ENCODE measurements at places on chromosomes 6 and 20.

DNA sequence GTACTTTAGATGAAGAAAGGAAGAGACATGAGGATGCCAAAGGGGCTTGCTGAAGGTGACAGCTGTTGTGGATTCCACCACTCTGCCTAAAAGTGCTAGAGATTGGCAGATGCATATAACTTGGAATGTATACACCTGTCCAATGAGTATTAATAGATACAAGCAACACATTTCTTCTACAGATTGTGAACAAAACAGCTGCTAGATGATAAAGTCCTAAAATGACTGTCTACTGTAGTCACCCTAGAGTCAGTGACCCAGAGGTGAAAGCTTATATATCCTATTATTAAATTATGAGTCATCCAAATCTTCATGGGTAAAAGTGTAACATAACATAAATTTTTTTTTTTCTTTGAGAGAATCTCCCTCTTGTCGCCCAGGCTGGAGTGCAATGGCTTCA, 5.2 kb downstream of the RNF217 start:
- DNase-seq, result no peak

DNA sequence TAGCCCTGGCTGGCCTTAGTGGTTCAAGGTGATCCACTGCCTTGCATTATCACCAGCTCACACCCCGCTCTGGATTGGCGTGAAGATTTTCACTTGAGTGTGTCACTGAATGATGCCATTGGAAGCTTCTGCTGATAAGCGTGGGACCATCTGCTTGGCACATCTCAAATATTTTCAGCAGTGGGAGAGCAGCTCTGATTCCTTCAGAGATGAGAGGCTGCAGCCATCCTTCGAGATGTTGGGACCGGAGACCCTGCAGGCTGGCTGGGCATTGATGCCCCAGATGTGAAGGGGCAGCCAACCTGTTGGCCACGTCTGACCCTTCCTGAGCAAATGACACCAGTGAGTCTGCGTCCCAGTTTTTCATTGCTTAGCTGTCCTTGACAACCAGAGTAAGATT, at the start of gene MAS1:
Gene MAS1, plus strand, starts transcription at position 197 of the 400 bp plus-strand sequence. CDS start 15,968 bp downstream, outside the sequence.
- no peak for DNase-seq

GRCh38 chr20:17761604-17762003, 61.8 kb downstream of the BANF2 start:
- DNase-seq, result no peak

- peak; percentile 55 for DNase-seq
Measured at GRCh38 chr6:28353981-28354676, 4.4 kb downstream of the ZKSCAN3 start.

DNA sequence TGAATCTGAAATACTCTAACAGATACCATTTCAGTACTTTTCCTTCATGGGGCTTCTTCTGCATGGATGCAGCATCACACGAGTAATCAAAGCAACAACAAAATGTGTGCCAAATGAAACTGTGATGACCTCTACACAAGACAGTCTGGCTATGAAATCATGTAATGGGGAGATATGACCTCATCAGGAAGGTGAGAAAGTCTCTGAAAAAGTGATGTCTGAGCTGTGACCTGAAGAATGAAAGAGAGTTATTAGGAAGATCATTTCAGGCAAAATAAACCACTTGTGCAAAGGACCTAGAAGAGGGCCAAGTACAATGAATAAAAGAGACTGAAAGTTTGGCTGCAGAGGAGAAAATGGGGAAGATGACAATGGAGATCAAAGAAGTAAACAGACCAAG, 182.8 kb downstream of the PTPRK start:
- DNase-seq, result no peak

- no peak for DNase-seq
Measured at GRCh38 chr6:34328969-34329368, 63.5 kb downstream of the NUDT3 start.

GRCh38 chr6:144606083-144606482, 320.9 kb downstream of the UTRN start:
- DNase-seq, result no peak

GRCh38 chr6:76835695-76836094, 627.6 kb downstream of the HTR1B start:
- no peak for DNase-seq

DNA sequence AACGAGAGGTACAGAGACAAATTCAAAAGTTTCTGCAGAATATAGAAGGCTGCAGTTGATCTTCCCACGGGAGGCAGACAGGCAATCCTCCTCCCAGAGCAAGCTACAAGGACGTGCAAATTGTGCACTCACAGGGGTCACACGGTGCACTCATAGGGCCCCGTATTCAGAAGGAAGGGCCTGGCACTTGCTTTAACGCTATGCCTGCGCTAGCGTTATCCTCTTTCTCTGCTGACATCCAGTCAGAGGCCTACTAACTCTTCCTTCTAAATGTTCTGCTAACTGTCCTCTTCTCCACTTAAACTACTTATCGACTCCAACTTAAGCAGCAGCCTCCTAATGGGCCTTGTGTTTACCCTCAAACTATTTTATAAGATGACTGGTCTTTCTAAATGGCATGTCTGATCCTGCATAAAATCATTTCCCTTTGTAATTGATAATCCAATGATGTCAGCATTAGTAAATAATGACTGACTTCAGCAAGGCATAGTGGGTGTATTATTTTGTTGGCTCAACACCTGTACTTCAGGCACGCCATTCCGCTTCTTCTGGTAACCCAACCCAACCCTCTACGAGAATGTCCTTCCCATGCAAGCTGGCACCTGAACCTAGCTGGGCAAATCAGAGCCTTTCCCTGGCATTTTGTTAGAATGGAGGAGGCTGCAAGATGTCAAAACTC, 2.2 kb downstream of the IFNGR1 start:
- DNase-seq, result peak; percentile 88

DNA sequence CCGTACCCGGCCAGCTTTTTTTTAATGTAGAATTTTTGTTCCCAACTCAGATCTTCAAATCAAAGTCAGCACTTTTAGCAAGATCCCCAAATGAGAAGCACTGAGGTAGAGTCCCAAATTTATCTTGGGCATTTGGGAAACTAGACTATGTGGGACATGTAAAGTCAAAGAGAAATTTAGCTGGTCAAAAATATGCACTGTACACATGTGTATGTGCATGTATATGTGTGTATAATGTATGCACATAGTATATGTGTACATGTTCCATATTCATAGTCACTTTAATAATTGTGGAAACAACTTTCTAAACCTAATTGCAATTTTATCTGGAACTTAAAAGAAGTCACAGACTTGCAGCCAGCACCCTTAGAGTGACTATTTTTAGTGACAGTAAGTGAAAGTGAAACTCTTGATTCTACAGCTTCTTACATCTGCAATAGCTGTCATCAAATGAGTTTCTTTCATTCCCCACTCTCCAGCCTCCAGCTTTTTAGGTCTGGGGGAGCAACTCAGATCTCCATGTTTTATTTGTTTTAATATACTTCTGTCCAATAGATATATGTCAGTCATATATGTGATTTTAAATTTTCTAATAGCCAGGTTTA, 53.6 kb downstream of the CDC40 start:
- DNase-seq, result no peak

DNA sequence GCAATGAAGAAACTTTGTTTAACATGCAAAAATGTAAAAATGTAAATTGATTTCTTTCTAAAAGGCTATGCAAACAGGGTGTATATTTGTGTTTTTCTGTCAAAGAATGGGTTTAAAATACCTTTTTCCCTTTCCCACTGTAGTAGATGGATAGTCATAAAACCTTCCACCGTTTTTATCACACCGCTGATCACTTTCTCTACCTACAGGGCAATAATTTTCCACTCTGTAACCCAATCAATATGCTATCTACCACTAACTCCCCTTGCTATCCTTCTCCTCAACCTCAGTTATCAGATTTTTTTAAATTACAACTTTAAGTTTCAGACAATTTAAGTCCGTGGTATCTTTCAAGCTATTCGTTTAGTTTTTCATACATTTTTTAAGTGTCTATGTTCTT, 91.4 kb upstream of the ARID1B start:
- DNase-seq, result no peak

DNA sequence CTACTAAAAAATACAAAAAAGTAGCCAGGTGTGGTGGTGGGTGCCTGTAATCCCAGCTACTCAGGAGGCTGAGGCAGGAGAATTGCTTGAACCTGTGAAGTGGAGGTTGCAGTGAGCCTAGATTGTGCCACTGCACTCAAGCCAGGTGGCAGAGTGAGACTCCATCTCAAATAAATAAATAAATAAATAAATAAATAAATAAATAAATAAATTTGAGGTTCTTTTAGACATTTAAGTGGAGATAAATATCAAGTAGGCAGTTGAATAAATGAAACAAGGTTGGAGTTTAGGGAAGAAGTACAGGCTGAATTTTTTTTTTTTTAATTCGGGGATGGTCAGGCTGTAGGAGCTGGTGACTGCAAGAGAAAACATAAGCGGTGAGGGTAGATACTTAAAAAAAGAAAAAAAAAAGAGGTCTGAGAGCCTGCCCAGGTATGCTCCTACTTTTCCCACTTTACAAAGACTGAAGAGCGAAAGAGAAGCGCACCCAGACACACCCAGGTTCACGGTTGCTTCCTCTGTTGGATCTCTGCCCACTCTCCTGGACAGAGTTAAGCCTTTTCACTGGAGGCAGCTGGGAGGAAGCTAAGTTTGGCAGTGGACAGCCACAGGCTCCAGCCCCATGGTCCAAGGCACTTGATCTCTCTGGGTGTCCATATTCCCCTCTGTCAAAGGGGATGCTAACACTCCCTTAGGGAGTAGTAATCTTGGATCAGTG, 100.9 kb upstream of the PRDM1 start:
- DNase-seq, result no peak

DNA sequence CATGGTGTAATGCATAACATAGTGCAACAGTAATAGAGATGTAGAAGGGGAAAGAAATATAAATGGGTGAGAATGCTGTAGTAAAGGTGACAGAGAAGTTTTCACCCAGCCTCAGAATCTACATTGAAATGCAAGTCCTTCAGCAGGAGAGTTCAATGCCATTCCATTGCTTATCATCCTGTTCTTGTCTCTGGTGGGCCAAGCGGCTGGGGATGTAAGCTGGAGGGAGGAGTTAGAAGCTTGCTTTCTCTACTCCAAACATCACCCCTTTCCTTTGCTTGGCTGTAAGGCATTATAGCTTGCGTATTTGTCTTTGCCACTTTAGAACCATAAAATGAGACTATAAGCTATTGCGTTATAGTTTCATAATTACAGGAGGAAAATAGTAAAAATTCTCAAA, 2.2 kb upstream of the FUT9 start:
- DNase-seq, result no peak

- DNase-seq, result no peak
Measured at GRCh38 chr6:109002051-109002697, 92.5 kb downstream of the SESN1 start.

- DNase-seq, result no peak
Measured at GRCh38 chr20:21432911-21433310, 35.6 kb upstream of the NKX2-4 start.

- no peak for DNase-seq
Measured at GRCh38 chr6:30861257-30862048, 22.9 kb upstream of the DDR1 start.

DNA sequence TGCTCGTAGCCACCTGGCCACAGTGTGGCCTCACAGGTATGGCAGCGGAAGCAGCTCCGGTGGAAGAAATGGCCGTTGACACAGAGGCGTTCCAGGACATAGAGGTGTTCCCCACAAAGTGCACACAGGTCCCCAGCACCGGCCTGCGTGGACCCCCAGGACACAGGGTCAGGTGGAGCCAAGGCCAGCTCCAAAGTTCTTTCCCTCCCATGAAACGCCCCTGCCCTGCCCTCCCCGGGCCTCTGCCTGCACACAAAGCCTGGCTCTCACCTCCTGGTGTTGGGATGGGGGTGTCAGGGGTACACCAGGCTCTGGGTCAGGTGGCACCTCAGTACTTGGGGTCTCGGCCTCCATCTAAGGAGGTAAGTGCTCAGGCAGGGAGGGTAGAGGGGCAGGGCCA, 6.6 kb downstream of the SMPD2 start:
- DNase-seq, result no peak

DNA sequence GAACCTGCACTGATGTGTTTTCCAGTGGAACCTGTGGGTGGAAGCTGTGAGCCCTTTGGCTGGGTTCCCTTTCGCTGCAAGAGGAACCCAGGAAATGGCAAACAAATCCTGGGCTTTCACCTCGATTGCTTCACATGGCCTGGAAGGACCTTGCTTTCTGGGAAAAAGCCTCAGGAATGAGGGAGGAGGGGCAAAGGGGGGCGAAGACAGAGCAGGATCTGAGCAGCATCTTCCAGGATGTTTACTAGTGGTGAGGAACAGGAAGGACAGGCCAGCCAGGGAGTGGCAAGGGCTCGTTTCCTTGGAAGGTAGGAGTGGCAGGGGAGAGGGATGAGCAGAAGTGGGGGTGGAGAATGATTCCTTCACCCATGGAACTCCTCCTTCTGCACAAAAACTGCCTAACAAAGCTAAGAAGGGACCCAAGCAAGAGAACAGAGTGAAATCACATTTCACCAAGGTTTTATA, 5.9 kb downstream of the SLC2A10 start:
- DNase-seq, result no peak

- DNase-seq, result no peak
Measured at GRCh38 chr20:54209216-54209813, 1.4 kb downstream of the PFDN4 start.

DNA sequence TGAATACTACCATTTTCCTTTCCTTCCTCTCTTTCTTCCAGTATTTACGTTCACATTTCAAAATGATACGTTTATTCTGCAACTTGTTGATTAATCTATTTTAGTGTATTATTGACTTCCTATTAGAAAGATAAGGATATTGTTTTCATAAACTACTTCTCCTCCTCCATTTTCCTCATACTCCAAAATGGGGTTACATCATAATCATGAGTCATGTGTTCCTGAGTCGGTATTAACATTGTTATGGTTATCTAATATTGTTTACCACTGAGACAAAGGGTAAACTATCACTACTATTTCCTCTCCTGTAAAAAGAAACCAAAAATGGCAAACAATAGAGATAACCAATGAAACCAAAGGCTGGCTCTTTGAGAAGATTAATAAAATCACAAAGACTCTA, 126.5 kb upstream of the CDYL start:
- no peak for DNase-seq

DNA sequence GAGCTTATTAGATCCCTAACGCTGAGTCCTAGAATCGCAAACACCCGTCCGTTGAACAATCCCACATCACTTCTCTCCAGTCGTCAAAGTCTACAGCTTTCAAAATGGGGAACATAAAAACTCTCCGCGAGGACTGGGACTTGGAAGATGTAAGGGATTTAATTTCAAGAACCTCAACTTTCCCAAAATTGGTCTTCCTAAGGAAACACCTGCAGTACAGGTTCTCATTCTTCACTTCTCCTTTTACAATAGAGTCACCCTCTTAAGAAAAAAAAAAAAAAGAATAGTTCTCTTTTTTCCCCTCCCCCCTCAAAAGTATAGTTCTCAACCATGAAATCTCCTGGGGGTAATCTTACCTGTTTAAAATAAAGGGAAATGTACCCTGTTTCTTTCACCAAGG, 6.6 kb upstream of the ZBTB22 start:
- DNase-seq, result no peak

GRCh38 chr20:45752746-45753145, 30.6 kb downstream of the SPINT4 start:
- DNase-seq, result no peak

- no peak for DNase-seq
Measured at GRCh38 chr6:88031550-88031949, 16.1 kb upstream of the SPACA1 start.

- no peak for DNase-seq
Measured at GRCh38 chr20:6898928-6899327, 131.4 kb downstream of the BMP2 start.

- no peak for DNase-seq
Measured at GRCh38 chr6:3412779-3413500, 43.9 kb downstream of the SLC22A23 start.

- no peak for DNase-seq
Measured at GRCh38 chr6:138107752-138108592, 753 bp upstream of the PERP start.

All from keratinocyte (primary cell).